Esophagus (tissue), 2 donors: ENCODE measurements at places on chromosomes 5 and 9. TPM values are rescaled to one million over a fixed set of nuclear protein-coding genes. Genes with fewer than 3 reads are reported as not detected.

Gene RNF183
- 3.6 TPM for polyA plus RNA-seq

Gene IRX1
- 0.08 TPM for polyA plus RNA-seq

Gene SEMA6A
- 1.4 TPM for polyA plus RNA-seq

Gene CTXN3
- polyA plus RNA-seq = 0.14 TPM

Gene TAF11L5
- not detected for polyA plus RNA-seq

Gene TLX3
- not detected for polyA plus RNA-seq

Gene C9orf152
- polyA plus RNA-seq = 0.86 TPM

Gene FGF18
- polyA plus RNA-seq = 0.06 TPM

Gene PTGES
- polyA plus RNA-seq = 6.4 TPM

Gene DRD1
- 0.02 TPM for polyA plus RNA-seq

Gene POU5F2
- 0.31 TPM for polyA plus RNA-seq

Gene CCL21
- polyA plus RNA-seq = 50.9 TPM

Gene OR1J2
- 0.04 TPM for polyA plus RNA-seq

Gene RAB14
- polyA plus RNA-seq = 20.1 TPM

Gene TRIM7
- 26.9 TPM for polyA plus RNA-seq

Gene PCDHB13
- polyA plus RNA-seq = 0.33 TPM

Gene RASGRF2
- polyA plus RNA-seq = 0.69 TPM

Gene PLAA
- polyA plus RNA-seq = 8.9 TPM

Gene PALM2AKAP2
- 0.02 TPM for polyA plus RNA-seq

Gene LCP2
- polyA plus RNA-seq = 2.4 TPM

Gene ARAP3
- polyA plus RNA-seq = 2.9 TPM

Gene PCDHGA5
- polyA plus RNA-seq = 0.14 TPM

Gene CD74
- 256 TPM for polyA plus RNA-seq

Gene RRAGA
- polyA plus RNA-seq = 22.5 TPM

Gene DNAJC25
- 3.7 TPM for polyA plus RNA-seq

Gene PDE8B
- 0.66 TPM for polyA plus RNA-seq

Gene BRINP1
- 0.18 TPM for polyA plus RNA-seq

Gene PRR16
- polyA plus RNA-seq = 0.38 TPM

Gene PCDH1
- 36.4 TPM for polyA plus RNA-seq

Gene ANXA2R
- polyA plus RNA-seq = 2.3 TPM

Gene CDC20B
- not detected for polyA plus RNA-seq

Gene NTNG2
- 0.18 TPM for polyA plus RNA-seq

Gene TMEFF1
- polyA plus RNA-seq = not detected

Gene ARRDC1
- polyA plus RNA-seq = 68.5 TPM

Gene SH3GL2
- polyA plus RNA-seq = 0.11 TPM

Gene SLC6A7
- not detected for polyA plus RNA-seq

Gene RANBP6
- polyA plus RNA-seq = 4.2 TPM

Gene TPRN
- 12.8 TPM for polyA plus RNA-seq

Gene SLC46A2
- 1.0 TPM for polyA plus RNA-seq

Gene ENDOG
- polyA plus RNA-seq = 21.0 TPM

Gene ANKRD18A
- 7.1 TPM for polyA plus RNA-seq

Gene GRIN3A
- polyA plus RNA-seq = under 0.01 TPM

Gene SLC6A3
- polyA plus RNA-seq = not detected

Gene PHF24
- 0.07 TPM for polyA plus RNA-seq

Gene IFNA2
- polyA plus RNA-seq = not detected

Gene ANKRD34B
- polyA plus RNA-seq = not detected

Gene LCN6
- 14.4 TPM for polyA plus RNA-seq

Gene WWC1
- polyA plus RNA-seq = 55.2 TPM

Gene DOCK2
- 1.2 TPM for polyA plus RNA-seq

Gene LURAP1L
- 3.1 TPM for polyA plus RNA-seq

Gene CDH9
- polyA plus RNA-seq = not detected

Gene LTC4S
- 6.5 TPM for polyA plus RNA-seq

Gene CCNO
- polyA plus RNA-seq = 2.0 TPM
